Activated naive CD4-positive, alpha-beta T cell treated with anti-CD3 and anti-CD28 coated beads, Interleukin-2, amount 10 ng/mL, durations not matched to agents 7 days and 5 days (primary cell): ENCODE measurements at places on chromosomes 11 and 22.

- no peak for DNase-seq
These were observed 76.5 kb downstream of the LRRC4C start for GRCh38 chr11:41382927-41383326.

DNA sequence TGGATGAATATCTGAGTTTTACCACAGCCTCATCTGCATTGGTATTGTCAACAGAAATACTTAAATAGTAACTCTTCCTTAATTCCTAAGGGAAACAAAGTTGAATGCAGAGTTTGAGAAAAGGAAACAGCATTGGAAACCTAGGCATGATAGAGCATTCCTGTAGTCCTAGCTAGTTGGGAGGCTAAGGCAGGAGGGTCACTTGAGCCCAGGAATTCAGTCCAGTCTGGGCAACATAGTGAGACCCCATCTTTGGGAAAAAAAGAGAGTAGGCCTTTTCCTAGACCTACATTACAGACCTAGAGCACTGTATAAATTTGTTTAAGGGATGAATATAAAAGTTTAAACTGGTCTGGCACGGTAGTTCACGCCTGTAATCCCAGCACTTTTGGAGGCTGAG lies 13.4 kb downstream of the PAFAH1B2 start:
- no peak for DNase-seq

GRCh38 chr22:36658900-36659299 lies 44.7 kb downstream of the CACNG2 start:
- no peak for DNase-seq

- no peak for DNase-seq
These were observed 485.1 kb downstream of the OPCML start for GRCh38 chr11:133047036-133047770.

DNA sequence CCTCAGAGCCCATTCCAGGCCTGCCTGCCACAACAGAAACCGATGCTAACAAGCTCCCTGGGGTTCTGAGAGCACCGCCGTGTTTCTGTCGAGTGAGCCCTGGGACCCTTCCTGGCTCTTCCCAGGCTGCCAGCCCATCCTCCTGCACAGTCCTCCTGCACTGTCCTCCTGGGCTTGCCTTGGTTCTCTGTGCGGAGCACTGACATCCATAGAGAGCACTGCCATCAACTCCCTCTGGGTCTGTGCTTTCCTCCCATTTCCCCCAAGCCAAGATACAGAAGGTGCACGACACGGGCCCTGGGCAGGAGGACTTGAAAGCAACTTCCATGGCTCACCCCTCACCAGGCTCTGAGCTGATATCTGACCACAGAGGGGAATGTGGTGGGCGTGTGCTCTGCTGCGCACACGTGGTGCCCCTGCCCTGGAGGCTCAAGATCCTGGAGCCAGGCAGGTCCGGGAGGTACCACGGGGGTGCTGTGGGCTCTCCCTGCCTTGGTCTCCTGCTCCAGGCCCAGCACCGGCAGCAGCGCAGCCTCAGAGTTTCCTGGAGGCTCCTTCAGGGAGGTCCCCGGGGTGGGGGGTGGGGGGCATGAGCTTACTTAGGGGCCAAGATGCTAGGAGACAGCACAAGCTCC lies 304.2 kb downstream of the BRD1 start:
- DNase-seq = no peak

GRCh38 chr11:70134490-70134889 lies 56.4 kb downstream of the ANO1 start:
- DNase-seq = no peak

DNA sequence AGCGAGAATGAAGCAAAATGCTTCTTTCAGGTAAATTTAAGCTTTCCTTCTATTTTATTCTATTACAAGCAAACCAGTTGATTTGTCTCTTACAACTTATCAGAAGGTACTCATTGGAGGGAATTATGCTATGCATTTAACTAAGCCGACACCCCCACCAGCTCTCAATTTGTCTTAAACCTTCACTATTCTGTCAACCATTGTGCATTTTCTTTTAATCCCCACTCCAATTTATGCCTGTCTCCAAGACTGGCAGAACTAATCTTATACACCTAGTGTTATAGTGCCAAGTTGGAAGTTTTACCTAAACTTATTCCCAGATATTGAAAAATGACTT lies 12.5 kb downstream of the TAF1D start:
- no peak for DNase-seq

DNA sequence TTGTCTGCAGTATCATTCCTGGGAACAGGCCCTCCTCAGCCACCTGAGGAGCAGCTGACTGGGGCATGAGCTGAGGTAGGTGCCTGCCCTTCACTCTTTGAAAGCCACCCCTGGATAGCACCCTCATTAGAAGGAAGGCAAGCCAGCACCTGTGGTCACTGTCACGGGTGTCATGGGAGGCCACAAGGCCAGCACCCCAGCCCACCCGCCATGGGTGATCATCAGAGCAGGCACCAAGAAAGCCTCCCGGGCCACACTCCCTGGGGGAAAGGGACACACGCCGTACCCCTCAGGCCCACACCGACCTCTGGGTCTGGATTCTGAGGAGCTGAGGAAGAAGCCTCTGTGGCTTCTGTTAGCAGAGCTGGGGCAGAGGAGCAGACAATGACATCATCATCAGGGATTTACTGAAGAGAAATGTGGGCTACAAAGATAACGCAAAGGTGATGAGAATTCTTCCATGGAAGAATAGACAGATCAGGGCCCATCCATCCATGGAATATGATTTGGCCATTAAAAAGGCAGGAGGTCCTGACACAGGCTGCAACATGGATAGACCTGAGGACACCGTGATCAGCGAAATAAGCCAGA lies 16.7 kb upstream of the NAP1L4 start:
- DNase-seq = no peak

DNA sequence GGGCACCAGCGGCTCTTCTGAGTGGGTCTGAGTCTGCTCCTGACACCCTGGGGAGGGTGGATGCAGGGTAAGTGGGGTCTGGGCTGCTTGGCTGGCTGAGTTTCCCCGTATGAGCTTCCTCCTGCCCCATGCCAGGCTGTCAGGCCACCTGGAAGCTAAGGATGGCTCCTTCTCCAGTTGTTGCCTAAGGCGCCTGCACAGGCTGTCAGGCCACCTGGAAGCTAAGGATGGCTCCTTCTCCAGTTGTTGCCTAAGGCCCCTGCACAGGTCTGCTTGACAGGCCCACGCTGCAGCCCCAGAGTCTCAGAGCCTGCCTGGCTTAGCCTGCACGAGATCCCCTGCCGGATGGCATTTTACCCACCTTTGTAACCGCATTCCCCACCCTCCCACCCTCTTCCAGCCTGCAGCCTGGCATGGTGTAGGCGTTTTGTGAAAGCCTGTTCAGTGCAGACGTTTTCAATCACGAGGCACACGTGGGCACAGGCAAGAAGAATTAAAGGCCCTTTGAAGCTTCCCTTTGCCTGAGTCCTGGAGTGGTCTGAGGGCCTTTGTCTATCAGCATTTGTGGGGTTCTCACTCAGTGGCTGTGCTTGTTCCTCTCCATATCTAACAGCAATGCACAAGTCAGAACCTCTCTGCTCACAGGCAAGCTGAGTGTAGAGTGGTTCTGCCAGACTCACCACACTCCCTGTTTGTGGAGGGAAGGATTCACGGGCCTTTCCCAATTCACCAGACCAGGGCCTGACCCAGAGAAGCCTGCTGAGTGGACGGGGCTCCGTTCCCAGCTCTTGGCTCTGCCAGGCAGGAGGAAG lies 40.2 kb upstream of the B3GAT1 start:
- DNase-seq = no peak

- DNase-seq = no peak
These were observed 14.9 kb downstream of the VSIG10L2 start for GRCh38 chr11:125960771-125961170.
